ENCODE measurements at places on chromosomes 4 and X. TPM values are rescaled to one million over a fixed set of nuclear protein-coding genes. Genes with fewer than 3 reads are reported as not detected.

SPANXA2 gene
- not detected for total RNA-seq

PRR32 gene
- not detected for total RNA-seq

SRPX2 gene
- 10.8 TPM for total RNA-seq

N4BP2 gene
- 7.7 TPM for total RNA-seq

EOLA1 gene
- total RNA-seq = 17.8 TPM

NBDY gene
- total RNA-seq = 49.9 TPM

FHIP1A gene
- total RNA-seq = 1.7 TPM

PGAM4 gene
- total RNA-seq = not detected

UGT2B10 gene
- not detected for total RNA-seq

XAGE1A gene
- total RNA-seq = not detected

SPANXD gene
- total RNA-seq = not detected

DNA sequence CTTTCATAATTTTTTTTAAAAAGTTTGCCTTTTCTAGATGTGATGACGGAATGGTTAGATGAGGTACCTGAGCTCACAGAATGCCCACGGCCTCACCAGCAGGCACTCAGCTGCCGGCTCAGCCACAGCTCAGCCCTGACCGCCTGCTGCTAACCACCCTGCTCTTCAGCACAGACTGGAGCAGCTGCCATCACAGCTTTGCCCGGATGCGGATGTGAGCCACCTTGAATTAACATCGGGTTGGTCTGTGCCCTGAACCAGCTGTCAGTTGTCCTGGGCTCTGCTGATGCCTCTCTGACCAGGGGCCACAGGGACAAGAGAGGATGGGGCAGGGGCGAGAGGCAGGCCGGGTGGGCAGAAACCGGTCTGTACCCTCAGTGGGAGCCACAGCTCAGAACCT is 93.3 kb downstream of the HMX1 start:
- H3K27me3 ChIP-seq = no peaks in the 10 kb centered on the region
- peak; percentile 66 for DNase-seq
- H3K27ac ChIP-seq = no peak overlapping the region
- H3K4me1 ChIP-seq = no peaks in the 10 kb centered on the region

DNA sequence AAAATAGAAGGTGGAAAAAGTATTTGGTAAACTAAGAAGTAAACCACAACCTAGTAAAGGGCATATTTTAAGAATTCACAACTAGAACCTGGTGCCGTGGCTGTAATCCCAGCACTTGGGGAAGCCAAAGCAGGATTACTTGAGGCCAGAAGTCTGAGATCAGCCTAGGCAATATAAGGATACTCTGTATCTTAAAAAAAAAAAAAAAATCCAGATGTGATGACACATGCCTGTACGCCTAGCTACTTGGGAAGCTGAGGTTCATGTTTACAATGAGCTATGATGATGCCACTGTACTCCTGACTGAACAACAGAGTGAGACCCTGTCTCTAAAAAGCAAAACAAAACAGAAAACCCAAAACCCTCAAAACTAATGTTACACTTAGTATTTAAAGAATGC is 294.9 kb upstream of the ZCCHC13 start:
- H3K27me3 ChIP-seq = no peaks in the 10 kb centered on the region
- no peak for DNase-seq
- no peaks in the 10 kb centered on the region for H3K4me1 ChIP-seq
- peaks cover 14% of the 10 kb centered on the region for H3K36me3 ChIP-seq
- H3K27ac ChIP-seq = peak overlapping the region; percentile 36
- no peak overlapping the region for H3K4me3 ChIP-seq

DNA sequence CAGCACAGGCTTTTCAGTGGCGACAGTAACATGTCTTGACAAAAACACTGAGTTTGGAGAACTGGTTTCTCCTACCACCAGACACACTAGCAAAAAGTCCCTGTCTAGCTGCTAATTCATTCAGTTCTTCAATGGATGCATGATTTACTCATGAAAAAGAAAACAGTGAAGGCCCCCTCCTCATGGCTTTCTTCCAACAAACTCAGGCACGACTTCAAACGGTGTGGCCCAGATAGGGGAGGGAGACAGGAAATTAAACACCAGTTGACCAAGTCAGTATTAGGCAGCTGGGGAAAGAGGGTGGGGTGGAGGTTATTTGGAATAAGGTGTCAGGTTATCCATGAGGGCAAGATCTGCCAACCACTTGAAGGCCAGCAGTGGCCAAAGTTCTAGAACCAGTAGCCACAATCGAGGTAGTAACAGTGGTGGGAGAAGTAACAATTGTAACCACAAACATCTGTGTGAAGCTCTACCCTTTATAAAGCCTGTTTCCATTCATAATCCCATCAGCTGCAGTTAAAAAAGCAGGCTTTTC is 60.2 kb downstream of the SEPSECS start:
- H3K4me1 ChIP-seq = peaks cover 21% of the 10 kb centered on the region
- H3K27me3 ChIP-seq = peaks cover 5% of the 10 kb centered on the region
- DNase-seq = no peak

GRCh38 chr4:137421796-137422195 is 110.5 kb downstream of the PCDH18 start:
- peaks cover 47% of the 10 kb centered on the region for H3K4me1 ChIP-seq
- H3K4me3 ChIP-seq = no peak overlapping the region
- peaks cover 5% of the 10 kb centered on the region for H3K36me3 ChIP-seq
- no peak for DNase-seq

DNA sequence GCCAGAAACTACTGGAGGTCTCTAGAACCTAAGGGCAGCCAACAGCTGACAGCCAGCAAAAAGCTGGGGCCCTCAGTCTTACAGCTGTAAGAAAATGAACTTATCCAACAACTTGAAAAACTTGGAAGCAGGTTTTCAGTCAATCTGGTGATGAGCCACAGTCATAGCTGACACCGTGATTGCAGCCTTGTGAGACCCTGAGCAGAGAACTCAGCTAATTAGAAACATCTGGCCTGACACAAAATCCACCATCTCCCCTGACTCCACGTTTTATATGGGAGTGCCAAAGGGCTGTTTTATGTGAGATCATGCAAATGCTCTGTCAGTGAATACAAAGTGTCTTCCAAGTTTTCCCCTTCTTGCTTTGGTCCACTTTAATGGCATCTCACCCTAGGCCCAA is 198.8 kb upstream of the DCAF8L1 start:
- H3K27me3 ChIP-seq = no peaks in the 10 kb centered on the region
- no peaks in the 10 kb centered on the region for H3K36me3 ChIP-seq
- H3K4me1 ChIP-seq = peaks cover 3% of the 10 kb centered on the region
- H3K4me3 ChIP-seq = no peak overlapping the region
- H3K27ac ChIP-seq = no peak overlapping the region

GRCh38 chr4:3225071-3225850 is 23.7 kb upstream of the MSANTD1 start:
- peaks cover 39% of the 10 kb centered on the region for H3K36me3 ChIP-seq
- H3K4me1 ChIP-seq = no peaks in the 10 kb centered on the region
- no peak overlapping the region for H3K27ac ChIP-seq

GRCh38 chrX:13827298-13828090 is 10.6 kb upstream of the GPM6B start:
- H3K27ac ChIP-seq = no peak overlapping the region
- H3K4me1 ChIP-seq = no peaks in the 10 kb centered on the region

- H3K27me3 ChIP-seq = no peaks in the 10 kb centered on the region
- peaks cover 25% of the 10 kb centered on the region for H3K4me1 ChIP-seq
- DNase-seq = no peak
- H3K4me3 ChIP-seq = peak overlapping the region; percentile 71
- H3K36me3 ChIP-seq = no peaks in the 10 kb centered on the region
- no peak overlapping the region for H3K27ac ChIP-seq
Observed at GRCh38 chrX:46575991-46576392, 2.4 kb downstream of the CHST7 start.

DNA sequence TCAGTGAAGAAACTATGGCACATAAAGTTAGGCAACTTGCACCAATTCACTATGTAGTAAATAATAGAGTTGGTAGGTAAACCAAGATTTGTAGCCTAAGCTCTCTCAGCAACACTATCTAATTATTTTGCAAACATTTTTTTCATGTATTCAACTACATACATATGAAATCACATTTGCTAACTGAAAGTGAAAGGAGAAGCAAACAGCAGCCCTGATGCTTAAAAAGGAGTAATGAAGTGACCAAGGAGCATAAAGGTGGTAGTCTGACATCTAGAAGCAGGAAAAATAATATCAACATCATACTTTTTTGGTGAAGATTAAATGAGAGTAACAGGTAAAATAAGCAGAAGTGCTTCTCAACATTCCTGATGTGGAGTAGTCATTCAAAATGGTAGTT is 603.7 kb downstream of the GRXCR1 start:
- no peaks in the 10 kb centered on the region for H3K36me3 ChIP-seq
- no peaks in the 10 kb centered on the region for H3K4me1 ChIP-seq
- H3K4me3 ChIP-seq = no peak overlapping the region
- H3K27ac ChIP-seq = no peak overlapping the region

DNA sequence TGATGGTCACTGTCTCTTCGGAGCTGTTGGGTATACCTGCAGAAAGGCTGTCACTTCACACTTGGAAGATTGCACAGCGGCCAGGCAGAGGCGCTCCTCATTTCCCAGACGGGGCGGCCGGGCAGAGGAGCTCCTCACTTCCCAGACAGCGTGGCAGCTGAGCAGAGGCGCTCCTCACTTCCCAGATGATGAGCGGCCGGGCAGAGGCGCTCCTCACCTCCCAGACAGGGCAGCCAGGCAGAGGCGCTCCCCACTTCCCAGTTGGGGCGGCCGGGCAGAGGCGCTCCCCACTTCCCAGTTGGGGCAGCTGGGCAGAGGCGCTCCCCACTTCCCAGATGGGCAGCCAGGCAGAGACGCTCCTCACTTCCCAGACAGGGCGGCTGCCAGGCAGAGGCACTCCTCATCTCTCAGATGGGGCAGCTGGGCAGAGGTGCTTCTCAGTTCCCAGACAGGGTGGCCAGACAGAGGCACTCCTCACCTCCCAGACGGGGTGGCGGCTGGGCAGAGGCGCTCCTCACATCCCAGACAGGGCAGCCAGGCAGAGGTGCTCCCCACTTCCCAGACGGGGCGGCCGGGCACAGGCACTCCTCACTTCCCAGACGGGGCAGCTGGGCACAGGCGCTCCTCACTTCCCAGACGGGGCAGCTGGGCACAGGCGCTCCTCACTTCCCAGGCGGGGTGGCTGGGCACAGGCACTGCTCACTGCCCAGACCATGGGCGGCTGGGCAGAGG is 18.8 kb downstream of the PABPC1L2B start:
- H3K4me1 ChIP-seq = no peaks in the 10 kb centered on the region
- no peaks in the 10 kb centered on the region for H3K27me3 ChIP-seq
- no peak overlapping the region for H3K4me3 ChIP-seq
- H3K36me3 ChIP-seq = peaks cover 1% of the 10 kb centered on the region

DNA sequence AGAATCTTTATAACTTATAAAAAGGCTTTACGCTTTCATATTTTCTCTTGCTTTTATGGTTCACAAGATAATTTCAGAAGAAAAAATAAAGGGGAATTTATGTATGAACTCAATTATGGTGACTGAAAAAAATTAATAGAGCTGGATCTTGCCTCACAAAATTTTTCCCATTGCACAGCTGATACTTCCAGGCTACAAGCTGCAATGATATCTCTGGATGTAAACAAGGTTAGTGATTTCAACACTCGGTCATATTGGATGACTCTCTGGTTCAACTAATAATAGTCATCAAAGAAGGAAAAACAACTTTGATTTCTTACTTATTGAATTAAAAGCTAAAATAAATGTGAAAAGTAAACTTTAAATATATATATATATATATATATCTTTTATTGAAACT is 868.0 kb downstream of the FAT4 start:
- peaks cover 3% of the 10 kb centered on the region for H3K27me3 ChIP-seq
- H3K4me3 ChIP-seq = no peak overlapping the region
- DNase-seq = no peak
- no peak overlapping the region for H3K27ac ChIP-seq

- no peaks in the 10 kb centered on the region for H3K36me3 ChIP-seq
- H3K4me3 ChIP-seq = no peak overlapping the region
- peaks cover 3% of the 10 kb centered on the region for H3K27me3 ChIP-seq
- H3K4me1 ChIP-seq = no peaks in the 10 kb centered on the region
Observed at GRCh38 chr4:166202991-166203390, 330.0 kb downstream of the TLL1 start.

DNA sequence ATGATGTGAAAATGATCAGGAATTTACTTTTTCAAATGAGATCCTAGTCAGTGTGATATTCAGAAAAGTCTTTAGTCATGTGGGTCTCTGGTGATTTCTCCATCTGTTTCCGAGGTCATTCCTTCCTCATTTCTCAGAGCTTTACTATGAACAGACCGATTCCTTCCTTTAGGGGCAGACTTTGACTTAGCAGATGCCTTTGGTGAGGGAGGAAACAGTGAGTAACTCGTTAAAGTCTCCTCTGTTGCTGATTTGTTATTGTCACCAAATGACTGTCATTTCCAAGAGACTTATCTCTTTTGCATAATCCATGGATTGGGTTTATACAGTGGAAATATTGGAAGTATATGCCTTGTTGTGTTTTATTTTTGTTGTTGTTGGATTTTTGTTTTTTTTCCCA is 76.2 kb upstream of the CD99 start:
- no peaks in the 10 kb centered on the region for H3K27me3 ChIP-seq
- no peak overlapping the region for H3K4me3 ChIP-seq
- peaks cover 15% of the 10 kb centered on the region for H3K36me3 ChIP-seq
- no peak for DNase-seq

DNA sequence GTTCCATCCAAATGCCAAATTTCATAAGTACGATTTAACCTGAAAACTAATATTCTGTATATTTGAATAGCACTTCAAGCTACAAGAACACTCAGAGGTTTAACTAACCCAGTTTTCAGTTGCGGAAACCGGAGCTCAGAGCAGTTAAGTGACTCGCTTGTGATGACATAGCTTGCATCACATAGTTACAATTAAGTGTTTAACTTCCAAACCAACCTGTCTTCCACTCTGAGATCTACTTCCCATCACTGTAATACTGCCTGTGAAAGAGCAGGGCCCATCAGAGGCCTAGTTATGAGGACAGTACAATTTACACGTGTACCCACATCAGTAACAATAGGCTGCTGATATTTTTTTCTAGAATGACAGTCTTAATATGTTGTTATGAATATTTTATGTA is 120.3 kb downstream of the MAD2L1 start:
- H3K27ac ChIP-seq = no peak overlapping the region
- H3K36me3 ChIP-seq = no peaks in the 10 kb centered on the region
- no peak overlapping the region for H3K4me3 ChIP-seq
- H3K4me1 ChIP-seq = no peaks in the 10 kb centered on the region
- no peaks in the 10 kb centered on the region for H3K27me3 ChIP-seq

DNA sequence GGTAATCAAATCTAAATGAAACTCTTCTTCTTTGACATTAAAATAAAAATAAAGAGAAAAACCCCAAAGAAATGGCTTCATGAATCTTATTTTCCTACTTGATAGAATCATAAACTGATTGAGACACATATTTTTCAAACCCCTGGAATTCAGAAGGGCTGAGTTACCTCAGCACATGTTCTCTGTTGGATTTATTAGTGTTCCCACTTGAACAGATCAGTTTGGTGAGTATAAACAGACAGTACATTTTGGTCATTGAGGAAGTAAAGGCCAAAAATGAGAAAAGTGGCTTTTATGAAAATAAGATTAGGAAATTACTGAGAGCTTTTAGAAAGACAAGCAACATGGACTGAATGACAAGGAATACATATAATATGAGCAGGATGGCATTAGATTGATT is 620.4 kb downstream of the ANKRD50 start:
- no peaks in the 10 kb centered on the region for H3K27me3 ChIP-seq
- no peak overlapping the region for H3K27ac ChIP-seq
- no peak overlapping the region for H3K4me3 ChIP-seq
- DNase-seq = no peak
- H3K36me3 ChIP-seq = no peaks in the 10 kb centered on the region

Data from chondrocyte (in vitro differentiated cells).